ENCODE measurements at places on chromosomes 1 and 21. TPM values are rescaled to one million over a fixed set of nuclear protein-coding genes. Genes with fewer than 3 reads are reported as not detected.

GPATCH2 gene
- total RNA-seq: 39.3 TPM

REN gene
- not detected for total RNA-seq

MDM4 gene
- total RNA-seq: 52.0 TPM

RGS16 gene
- total RNA-seq: 12.5 TPM

IGSF5 gene
- 0.60 TPM for total RNA-seq

ADORA1 gene
- total RNA-seq: 3.2 TPM

DNA sequence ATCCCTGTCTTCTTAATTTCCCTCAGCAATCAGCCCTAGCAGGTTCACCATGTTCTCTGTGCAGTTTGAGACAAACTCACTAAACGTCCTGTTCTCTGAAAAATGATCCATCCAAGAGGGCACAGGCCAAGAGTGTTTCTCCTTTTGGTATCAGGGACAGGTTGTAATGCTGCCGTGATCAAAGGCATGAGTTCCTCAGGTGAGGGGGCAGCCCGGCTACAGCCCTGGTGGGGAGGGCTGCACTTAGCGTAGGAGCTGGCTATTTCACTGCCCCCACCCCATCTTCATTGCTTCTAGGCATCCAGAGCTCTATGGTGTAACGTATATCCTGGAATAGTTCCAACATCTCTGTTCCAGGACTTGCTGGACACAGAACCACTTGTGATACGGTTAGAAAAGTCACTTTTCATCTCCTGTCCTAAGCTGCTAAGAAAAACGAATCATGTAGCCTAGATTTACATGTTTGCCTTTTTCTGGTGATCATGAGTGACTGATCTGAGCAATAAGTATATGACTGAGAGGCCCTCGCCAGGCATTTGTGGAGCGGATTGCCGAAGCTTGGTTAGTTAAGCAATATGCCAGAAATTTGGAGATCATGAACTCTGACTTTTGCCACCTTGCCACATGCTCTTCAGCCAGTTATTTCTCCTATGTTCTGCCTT lies 41.1 kb upstream of the SRP9 start:
- H3K27ac ChIP-seq: no peak overlapping the region
- peaks cover 17% of the 10 kb centered on the region for H3K27me3 ChIP-seq
- H3K36me3 ChIP-seq: no peaks in the 10 kb centered on the region
- DNase-seq: no peak
- H3K4me1 ChIP-seq: peaks cover 14% of the 10 kb centered on the region

GRCh38 chr21:44736291-44737004 lies 25.1 kb upstream of the TSPEAR start:
- no peaks in the 10 kb centered on the region for H3K4me1 ChIP-seq
- H3K27ac ChIP-seq: no peak overlapping the region
- no peaks in the 10 kb centered on the region for H3K36me3 ChIP-seq
- no peak for DNase-seq
- no peaks in the 10 kb centered on the region for H3K27me3 ChIP-seq

DNA sequence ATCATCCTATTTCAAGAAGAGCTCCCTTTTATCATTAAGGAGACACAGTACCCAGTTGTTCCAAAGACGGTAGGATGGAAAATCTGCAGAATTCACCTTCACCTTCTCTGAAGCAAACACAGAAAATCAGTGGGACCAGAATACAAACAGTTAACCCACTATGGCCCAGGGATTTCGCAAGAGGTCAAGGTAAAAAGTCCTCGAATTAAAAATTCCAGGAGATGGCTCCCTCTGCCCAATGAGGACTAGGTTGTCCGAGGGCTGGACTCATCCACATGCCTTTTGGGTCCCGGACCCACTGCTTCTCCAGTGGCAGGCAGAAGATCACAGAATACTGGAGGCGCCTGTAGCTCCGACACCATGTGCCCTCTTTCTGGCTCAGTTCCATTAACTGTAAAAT lies 42.9 kb downstream of the RCAN1 start:
- DNase-seq: no peak
- no peaks in the 10 kb centered on the region for H3K36me3 ChIP-seq
- no peak overlapping the region for H3K27ac ChIP-seq
- H3K4me3 ChIP-seq: no peak overlapping the region
- no peaks in the 10 kb centered on the region for H3K27me3 ChIP-seq

DNA sequence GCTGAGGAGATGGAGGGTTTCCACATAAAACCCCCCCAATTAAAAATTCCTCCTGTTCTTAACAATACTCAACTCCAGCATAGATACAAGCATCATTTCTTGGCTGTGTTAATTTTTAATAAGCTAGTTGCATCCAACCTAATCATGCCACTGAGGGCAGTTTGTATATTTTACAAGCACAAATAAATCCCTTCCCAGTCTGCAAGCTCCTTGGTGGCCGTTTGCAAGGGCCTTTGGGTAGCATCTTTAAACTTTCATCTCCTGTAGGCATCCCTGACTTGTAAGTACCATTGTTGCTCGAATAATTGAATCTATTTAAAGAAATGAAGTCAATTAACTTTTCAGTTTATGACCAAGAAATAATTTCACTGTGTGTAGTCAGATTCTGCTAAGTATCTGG lies 103.5 kb upstream of the AJAP1 start:
- H3K4me1 ChIP-seq: no peaks in the 10 kb centered on the region
- DNase-seq: no peak
- H3K4me3 ChIP-seq: no peak overlapping the region
- H3K27ac ChIP-seq: no peak overlapping the region
- no peaks in the 10 kb centered on the region for H3K36me3 ChIP-seq
- H3K27me3 ChIP-seq: no peaks in the 10 kb centered on the region

DNA sequence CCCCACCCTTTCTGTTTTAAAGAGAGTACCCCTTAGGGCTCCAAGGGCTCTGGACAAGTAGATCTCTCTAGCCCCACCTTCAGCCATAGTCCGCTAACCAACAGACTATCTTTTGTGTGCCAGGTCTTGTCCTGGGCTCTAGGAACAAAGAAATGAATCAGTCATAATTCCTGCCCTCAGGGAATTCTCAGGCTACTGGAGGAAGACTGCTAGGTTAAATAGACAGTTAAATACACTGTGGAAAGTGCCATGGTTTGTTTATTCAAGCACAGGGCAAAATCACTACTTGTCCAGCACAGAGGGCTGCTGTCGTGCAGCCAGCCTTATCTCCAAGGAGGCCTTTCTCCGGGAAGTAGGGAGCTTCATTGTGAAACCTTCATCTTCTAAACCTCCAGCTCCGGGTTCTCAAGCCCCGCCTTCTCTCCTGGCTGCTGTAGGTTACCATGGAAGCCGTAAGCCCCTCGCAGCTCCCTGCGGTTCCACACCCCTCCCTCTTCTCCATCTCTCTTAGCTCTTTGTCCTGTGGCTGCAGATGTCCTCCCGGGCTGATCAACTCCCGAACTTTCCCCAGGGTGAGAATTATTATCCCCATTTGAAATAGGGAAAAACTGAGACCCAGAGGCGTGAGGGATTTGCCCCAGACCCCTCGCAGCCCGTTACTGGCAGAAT lies 29.8 kb downstream of the SHISAL2A start:
- H3K4me1 ChIP-seq: peaks cover 23% of the 10 kb centered on the region
- H3K27me3 ChIP-seq: no peaks in the 10 kb centered on the region
- H3K36me3 ChIP-seq: no peaks in the 10 kb centered on the region
- peak overlapping the region; percentile 78 for H3K27ac ChIP-seq
